Small intestine (tissue), 16 donors: ENCODE measurements at places on chromosomes 16 and 17.

DNA sequence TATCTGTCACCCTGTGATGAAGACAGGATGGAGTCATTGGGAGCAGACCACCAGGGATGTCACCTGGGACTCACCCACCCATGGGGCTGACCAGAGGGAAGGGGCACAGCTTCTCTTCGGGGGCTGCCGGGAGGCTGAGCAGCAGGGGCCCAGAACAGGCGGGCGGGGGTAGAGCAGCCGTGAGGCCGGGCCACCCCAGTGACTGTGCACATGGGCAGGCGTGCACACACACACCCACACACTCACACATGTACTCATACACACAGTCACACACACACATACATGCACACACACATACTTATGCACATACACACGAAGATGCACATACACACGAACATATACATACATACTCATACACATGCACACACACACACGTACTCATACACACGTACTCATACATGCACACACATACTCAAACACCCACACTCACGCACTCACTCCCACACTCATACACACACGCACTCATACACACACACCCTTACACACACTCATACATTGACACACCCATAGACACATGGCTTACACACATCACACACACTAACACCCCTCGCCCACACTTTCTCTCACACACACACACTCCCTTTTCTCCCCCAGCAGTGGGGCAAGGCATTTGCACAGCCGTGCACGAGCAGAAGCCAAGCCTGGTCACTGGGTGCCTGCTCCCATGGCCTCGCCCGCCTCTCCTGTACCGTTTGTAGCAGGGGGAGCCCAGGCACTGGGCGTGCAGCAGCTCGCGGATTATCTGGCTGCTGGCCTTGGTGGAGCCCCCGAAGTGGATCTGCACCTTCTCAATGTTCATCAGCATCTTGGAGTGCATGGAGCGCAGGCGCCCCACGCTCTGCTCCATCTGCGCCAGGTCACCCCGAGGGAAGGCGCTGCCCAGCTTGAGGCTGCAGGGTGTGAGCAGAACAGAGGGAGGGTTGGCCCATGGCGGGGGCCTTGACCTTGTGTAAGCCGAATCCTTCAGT lies 12.4 kb downstream of the UBALD2 start:
- no peak for DNase-seq

- DNase-seq = no peak
Measured at GRCh38 chr16:8831450-8831849, 33.8 kb downstream of the PMM2 start.

DNA sequence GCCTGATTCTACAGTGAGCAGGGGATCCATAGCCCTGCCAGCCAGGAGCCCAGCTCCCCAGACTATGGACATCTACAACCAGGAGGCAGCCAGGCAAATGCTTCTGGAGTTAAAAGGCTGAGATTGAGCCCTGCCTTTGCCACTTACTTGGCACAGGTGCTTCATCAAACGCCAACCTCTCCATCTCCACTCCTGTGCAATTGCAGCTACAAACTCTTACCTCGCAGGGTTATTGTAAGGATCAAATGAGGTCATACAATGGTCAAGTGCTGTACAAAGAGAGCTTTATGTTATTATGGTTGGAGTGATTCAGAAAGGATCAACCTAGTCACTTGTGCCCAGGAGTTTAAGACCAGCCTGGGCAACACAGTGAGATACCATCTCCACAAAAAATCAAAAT lies 9.8 kb upstream of the MYO18A start:
- no peak for DNase-seq

- no peak for DNase-seq
Measured at GRCh38 chr17:61469474-61469873, 17.3 kb downstream of the TBX4 start.

DNA sequence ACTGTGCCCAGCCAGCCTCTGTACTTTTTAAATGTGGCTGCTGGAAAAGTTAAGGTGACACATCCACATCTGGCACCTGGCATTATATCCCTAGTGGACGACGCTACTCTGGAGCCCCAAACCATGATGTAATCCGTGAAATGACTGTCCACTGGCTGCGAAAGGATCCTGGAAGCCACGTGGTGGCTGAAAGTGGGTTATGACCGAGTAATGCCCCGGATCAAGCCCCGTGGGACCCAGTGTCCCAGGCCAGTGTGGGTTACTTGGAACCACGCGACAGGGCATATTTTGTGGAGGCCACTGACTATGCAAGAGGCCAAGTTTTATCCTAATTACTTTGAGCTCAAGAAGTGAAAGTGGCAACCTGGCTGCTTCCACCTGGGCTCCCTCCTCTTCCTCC lies 79.6 kb downstream of the PGS1 start:
- DNase-seq = no peak

- no peak for DNase-seq
Measured at GRCh38 chr17:60330731-60331130, 61.2 kb downstream of the USP32 start.

- DNase-seq = no peak
Measured at GRCh38 chr16:85782451-85782850, 16.9 kb downstream of the EMC8 start.

DNA sequence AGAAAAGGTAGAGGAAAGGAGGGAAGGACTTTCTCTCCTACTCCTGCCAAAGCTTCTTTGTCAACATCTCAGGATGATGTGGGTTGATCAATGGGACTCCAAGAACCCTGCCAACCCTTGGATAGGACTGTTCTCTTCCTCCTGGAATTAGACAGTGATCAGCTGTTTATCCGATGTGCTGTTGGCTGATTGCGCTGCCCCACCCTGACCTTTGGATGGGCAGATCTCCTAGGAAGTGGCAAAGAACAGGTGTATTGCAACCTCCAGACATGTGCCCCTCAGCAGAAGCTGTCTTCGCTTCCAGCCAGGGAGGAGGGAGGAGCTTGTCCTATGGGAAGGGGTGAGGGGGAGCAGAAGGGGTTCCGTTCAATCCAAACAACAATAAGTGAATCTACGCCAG lies 30.5 kb downstream of the SLC5A11 start:
- DNase-seq = peak; percentile 81

- no peak for DNase-seq
Measured at GRCh38 chr17:27339198-27339835, 45.4 kb downstream of the WSB1 start.

- DNase-seq = no peak
Measured at GRCh38 chr17:83107656-83108048, 28.2 kb downstream of the METRNL start.

DNA sequence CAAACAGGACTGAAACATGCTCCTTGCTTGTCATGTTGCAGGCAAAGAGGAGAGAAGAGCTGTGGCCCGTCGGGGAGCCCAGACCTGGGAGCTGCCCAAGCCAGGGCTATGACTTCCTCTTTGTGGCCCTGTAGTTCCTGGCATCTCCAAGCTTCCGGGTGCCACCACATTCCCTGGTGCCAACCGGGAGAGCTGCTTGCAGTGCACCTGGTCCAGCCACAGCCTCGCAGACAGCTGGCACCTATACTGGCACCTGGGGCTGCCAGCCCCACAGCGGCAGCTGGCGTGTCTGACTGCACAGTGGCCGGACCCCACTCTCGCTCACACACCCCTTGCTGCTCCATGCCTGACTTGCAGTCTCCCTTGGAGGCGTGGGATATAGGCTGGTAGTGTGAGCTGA lies 37.1 kb upstream of the FOXJ1 start:
- DNase-seq = no peak

DNA sequence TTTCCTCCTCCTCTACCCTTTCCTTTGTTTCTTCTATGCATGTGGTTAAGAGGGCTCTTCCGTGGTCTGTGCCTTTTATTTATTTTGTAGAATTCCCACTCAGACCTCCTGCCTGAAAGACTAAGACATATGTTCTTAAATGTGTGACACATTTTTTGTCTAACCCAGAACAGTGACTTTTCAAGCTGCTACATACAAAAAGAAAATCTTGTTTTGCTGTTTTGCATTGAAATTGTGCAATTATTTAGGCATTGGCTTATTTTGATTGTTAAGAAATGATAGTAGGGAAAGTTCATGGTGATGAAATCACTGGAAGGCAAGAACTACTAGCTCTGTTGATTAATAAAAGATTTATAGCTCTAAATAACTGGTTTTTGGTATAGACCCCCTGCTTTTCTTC lies 76.8 kb downstream of the TUBD1 start:
- DNase-seq = no peak

DNA sequence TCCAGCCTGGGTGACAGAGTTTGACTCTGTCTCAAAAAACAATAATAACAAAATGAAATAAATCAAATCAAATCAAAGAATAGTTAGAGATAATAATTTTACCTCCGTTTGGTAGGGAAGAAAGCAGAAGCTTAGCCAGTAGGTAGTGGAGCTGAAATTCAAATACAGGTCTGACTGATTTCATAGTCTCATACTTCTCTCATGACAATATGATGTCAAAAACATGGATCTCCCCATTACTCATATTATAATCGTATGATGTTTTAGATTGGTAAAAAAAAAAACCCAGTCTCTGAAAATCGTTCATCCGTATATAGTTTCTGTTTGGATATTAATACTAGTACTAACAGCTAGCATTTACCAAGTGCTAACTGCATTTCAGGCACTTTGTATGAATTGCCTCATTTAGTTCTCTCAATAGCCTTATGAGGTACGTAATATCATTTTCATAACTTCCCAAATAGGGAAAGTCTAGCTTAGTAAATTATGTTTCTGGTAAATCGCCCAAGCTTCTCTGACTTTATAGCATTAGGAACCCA lies 48.7 kb downstream of the CDH8 start:
- DNase-seq = no peak

GRCh38 chr17:74935585-74936469 lies at the start of gene OTOP3:
Gene OTOP3, plus strand, starts transcription at chr17:74935898. Its CDS starts 24 bp downstream, at chr17:74935922.
- DNase-seq = peak; percentile 65

DNA sequence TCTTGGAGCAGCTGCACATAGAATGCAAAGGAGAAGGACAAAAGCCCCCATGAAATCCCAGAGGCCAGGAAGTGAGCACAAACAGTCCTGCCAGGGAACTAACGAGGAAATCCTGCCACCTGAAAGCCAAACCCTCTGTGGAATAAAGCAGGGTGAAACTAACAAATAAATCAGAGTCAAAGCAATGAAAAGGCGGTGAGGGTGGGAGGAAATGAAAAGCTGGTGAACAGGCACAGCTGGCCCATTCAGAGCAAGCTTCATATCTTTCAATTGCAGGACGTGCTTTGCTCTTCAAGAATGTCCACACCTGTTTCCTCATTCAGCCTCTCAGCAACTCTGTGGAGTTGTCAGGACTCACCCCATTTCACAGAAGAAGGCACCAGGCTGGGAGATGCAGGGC lies 108.1 kb downstream of the ABCC12 start:
- DNase-seq = no peak

DNA sequence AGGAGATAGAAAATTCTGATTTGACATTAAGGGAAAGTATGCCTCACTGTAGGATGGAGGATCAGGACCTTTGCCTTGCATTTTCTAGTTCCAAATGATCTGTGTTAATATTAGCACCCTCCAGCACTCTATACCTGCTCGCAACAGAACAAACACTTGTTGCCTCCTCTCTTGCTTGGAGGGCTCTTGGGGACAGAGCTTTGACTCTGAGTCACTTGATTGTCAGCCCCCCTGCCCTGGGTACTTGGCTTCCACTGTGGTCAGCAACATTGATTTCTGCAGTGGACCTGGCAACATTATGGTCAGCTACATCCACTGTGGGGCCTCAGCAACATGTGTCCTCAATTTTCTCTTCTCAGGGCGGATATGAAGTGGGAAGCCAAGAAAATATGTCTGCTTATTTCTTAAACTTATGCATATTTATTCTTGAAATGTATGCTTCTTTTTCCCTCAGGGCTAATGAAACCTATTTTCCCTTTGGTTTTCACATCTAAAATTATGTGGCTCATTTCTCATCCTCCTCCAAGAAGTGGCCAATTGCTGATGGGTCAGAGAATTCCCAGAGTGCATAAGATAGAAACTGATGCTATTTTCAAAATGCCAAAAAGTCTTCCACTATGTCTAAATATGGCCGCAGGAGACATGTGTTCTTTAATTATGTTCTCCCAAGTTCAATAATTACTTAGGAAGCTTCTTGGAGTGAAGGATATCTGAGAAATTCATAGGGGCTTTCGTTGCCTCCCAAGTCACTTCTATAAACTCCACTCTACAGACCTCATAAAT lies 94.6 kb upstream of the SMIM36 start:
- no peak for DNase-seq

- DNase-seq = no peak
Measured at GRCh38 chr17:21817791-21818364, 125.6 kb downstream of the KCNJ18 start.

- no peak for DNase-seq
Measured at GRCh38 chr17:62650587-62650986, 23.1 kb downstream of the MRC2 start.

- DNase-seq = no peak
Measured at GRCh38 chr17:7027335-7027734, 4.5 kb downstream of the BCL6B start.

- DNase-seq = peak; percentile 42
Measured at GRCh38 chr17:2854143-2855055, 58.2 kb downstream of the RAP1GAP2 start.

GRCh38 chr16:57381791-57382534 lies 9.7 kb downstream of the CX3CL1 start:
- DNase-seq = no peak

- DNase-seq = peak; percentile 79
Measured at GRCh38 chr16:1078579-1079021, 6.1 kb downstream of the SSTR5 start.

- no peak for DNase-seq
Measured at GRCh38 chr17:5580367-5580766, 3.9 kb downstream of the NLRP1 start.

GRCh38 chr17:15263206-15263579 lies 1.9 kb downstream of the PMP22 start:
- peak; percentile 75 for DNase-seq

DNA sequence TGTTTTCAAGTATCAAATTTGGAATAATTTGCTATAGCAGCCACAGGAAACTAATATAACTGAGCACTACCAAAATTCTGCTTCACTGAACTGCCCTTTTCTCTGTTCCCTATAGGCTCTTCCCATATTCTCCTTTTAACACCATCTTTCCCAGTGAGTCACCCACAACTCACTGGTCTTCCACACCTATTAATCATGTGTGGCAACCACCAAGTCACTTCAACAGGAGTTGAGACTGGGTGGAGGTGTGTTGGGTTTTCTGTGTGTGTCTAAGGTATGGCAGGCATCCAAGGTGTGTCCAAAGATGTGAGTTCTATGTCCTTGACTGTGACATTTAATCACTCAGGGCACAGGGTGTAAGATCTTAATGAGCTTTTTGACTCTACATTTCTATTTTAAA lies 610.0 kb upstream of the CDH11 start:
- no peak for DNase-seq

DNA sequence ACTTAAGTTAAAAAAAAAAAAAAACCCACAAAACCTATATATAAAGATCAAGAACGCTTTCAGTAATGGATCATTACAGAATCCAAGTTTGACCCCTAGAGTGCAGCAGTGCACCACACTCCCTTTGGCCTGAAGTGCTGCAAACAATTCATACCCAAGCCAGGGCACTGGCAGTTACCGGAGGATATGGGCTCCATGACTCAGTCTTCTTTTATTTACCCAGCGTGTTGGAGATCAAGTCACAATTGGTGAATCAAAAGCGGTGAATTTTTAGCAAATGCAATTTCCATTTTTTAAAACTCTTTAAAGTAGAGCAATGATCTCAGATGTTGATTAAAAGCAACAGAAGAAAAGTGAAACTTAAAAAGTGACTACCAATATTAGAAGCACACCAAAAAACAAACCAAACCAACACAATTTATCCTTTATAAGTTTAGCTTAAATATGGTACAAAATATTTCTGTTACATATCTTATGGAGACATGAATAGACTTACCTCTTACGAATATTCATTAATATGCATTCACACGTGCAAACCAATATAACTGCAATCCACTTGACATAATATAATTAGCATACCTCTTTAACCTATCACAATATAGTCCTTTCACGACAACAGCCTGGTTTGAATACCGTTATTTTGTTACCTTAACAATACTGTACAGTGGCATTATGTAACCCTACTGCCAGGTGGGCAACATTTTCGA lies 46.3 kb downstream of the ZNF652 start:
- peak; percentile 78 for DNase-seq
